ENCODE measurements at places on chromosomes 2 and 18.

- DNase-seq, result peak; percentile 68
Observed at GRCh38 chr18:7452331-7452730, 114.8 kb upstream of the PTPRM start.

DNA sequence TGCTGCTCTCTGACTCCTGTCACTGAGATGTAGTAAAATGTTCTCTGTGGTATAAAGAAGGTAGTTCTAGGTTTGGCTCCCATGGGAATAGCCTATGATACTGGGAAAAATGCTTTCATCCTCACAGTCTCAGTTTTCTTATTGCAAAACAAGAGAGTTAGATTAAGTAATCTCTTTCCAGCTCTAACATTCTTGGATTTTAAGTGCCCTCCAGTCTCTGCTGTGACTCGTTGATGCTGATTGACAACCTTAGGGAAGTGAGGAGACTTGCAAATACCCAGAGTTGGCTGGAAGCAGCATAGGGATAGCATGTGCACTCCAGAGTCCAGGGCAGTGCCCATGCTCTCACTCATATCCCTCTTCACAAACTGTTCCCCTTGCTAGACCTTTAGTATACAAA is 534.9 kb downstream of the SLC4A3 start:
- no peak for DNase-seq

DNA sequence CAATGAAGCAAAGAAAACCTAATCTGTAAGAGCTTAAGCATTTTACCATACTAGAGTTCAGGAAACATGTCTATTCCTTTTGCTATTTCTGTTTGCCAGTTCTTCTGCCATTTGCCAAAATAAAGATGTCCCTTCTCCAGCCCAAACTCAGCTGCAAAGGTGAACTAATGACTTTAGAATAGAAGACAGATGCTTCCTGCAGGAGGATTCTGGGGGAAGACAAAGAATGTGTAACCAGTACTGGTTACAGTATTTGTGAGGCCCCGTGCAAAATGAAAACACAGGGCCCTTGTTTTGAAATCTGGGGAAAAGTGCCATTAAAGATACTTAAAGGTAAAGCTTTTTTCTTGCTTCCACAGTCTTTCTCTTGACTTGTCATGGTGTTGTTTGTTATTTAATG is 34.3 kb upstream of the MTX2 start:
- DNase-seq, result no peak

- DNase-seq, result no peak
Observed at GRCh38 chr2:133977405-133977804, 276.5 kb upstream of the MGAT5 start.

DNA sequence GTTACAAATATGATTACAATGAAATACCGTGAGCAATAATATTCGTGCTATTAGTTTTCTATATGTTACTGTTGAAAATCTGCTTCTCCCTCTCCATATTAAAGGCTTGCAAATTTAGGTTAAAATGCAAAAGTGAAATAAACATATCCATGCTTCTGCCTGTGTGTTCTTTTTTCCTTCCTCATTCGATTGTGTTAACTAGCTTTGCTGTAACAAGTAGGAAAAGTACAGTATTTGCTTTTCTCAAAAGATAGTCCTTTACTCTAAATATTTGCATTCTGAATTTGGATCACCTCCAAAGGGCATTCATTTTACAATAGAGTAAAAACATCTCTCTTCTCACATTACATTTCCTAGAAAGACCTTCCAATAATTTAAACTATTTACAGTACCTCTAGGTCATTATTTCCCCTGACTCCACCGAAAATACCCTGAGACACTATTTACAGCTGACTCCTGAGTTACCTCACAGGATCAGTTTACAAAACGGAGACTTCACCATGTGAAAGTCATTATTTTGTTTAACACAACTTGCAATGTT is 835.0 kb upstream of the FANCL start:
- DNase-seq, result no peak

GRCh38 chr2:187390891-187391290 is 57.2 kb downstream of the CALCRL start:
- DNase-seq, result no peak

DNA sequence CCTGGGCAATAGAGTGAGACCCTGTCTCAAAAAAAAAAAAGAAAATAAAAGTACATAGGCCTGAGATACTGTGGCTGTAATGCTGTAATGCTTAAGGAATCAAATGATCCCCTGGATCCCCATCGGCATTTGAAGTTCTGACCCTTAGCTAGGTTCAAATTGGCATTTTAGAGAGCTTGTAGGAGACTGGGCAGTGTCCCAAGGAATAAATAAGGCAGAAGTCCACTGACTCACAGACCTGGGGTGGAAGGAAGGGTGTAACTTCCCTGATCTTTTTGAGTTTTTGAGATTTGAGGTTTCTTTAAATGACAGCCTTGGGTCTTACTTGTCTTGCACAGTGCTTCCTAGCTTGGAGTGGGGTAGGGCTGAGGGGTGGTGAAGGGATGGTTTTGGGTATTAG is 553.7 kb downstream of the SLC4A3 start:
- DNase-seq, result no peak

GRCh38 chr2:68190991-68191731 is 33.5 kb downstream of the PNO1 start:
- no peak for DNase-seq

GRCh38 chr18:69787825-69788547 is 159.7 kb downstream of the CD226 start:
- no peak for DNase-seq

- peak; percentile 55 for DNase-seq
Observed at GRCh38 chr2:174336501-174337336, 2.0 kb downstream of the SP9 start.

DNA sequence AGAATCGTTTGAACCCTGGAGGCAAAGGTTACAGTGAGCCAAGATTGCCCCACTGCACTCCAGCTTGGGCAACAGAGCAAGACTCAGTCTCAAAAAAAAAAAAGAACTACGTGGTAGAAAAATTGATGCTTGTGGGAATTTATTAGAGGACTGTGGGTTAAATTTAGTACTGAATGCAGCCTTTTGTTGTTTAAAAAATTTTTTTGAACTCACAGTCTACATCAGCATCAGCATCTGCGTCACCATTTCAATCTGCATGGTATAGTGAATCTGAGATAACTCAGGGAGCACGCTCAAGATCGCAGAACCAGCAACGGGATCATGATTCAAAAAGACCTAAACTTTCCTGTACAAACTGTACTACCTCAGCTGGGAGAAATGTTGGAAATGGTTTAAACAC is 30.5 kb downstream of the MARCHF7 start:
- DNase-seq, result no peak

DNA sequence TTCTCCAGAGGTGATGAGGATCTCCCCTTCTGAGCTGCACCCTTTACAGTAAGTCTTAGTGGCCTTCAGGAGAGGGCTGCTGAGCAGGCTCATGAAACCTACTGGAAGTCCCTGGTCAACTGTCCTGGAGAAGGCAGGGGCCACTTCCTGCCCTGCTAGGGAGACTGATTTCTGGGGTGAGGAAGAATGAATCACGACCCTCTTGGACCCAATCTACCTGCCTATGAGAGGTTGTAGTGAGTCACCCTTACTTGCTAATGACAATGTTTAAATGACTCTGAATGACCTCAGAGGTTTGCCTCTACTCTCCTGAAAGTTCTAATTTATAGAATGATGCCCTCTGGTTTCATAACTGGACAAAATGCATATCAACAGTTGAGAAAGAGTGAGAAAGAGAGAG is 79.4 kb upstream of the FAM136A start:
- DNase-seq, result no peak

GRCh38 chr2:195575016-195575415 is 82.0 kb upstream of the SLC39A10 start:
- no peak for DNase-seq

- DNase-seq, result peak; percentile 35
Observed at GRCh38 chr2:152222975-152223637, 47.5 kb upstream of the STAM2 start.

DNA sequence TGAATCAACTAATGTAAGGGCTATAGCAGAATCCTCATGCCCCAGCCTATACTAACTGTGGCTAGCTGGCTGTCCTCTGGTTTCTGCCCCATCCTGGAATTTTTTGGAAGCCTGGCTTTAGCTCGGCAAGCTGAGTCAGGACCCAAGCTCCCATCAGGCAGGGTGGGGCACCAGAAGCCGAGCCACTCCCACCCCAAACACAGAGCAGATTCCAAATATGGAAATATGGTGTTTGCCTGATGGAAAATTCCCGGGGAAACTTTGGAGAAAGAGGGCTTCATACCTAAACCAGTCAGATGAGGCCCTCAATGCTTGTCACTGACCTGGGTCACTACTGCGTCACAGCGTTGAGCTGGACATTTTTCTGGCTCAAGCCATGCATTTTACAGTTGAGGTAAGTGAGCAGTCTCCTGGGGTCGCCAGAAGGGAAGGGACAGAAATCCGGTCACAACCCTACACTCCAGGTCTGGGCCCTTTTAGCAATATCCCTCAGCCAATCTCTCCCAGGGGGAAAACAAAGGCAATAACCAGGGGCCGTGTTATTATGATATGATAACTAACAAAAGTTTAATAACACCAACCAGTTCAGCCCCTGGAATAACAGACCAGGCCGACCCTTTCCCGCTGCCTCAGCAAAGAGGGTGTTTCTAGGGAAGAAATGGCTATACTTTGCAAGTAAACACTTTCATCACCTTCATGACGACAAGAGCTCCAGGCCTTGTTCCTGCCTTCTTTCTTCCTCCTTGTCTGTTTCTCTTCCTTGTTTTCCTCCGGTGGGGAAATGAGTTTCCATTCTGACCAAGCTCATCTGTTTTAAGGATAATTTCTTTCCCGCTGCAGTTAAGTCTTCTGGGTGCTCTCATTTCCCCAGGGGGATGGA is 37.7 kb downstream of the PSD4 start:
- no peak for DNase-seq

DNA sequence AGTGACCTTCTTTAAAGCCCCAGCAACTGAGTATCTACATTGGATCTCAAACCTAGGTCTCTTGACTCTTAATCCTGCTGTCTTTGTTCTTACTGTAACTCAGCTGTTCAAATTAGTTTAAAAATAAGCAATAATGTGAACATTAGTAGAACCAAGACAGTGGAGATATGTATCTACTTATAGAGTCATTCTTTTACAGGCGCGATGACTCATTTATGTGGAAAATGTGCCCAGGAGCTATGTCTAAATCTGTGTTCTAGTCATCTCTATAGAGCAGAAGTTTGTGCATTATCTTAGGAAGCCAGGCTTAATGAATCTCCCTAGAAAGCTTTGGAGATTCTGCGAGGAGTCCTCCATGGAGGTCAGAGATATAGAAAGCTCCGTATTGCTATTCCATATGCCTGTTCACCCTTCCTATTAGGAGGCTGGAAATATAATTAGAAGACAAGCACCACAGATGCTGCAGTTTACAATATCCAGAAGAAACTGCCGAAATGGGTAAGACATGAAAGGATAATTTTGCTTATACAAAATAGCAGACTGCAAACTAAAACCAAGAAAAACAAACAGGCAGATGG is 211.6 kb downstream of the TRIB2 start:
- no peak for DNase-seq

GRCh38 chr2:204860274-204860673 is 315.0 kb downstream of the PARD3B start:
- DNase-seq, result no peak

DNA sequence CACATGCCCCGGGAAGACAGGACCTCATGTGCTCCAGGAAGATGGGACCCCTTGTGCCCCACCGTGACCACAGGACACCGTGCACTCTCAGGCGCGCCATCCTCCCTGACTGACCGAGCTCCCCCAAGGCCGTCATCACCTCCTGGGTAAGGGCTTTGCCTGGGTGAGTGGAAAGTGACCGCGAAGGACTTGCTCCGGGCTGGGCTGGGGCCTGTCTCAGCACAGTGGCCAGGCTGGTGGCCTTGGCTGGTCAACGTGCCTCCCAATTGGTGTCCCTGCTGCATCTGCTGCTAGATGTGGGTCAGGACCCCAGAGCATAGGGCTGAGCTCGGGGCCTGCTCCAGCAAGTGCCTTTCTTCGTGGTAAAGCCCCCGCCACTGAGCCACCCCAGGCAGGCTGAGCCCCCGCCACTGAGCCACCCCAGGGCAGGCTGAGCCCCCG is 69.7 kb upstream of the CTDP1 start:
- no peak for DNase-seq

GRCh38 chr2:240358821-240359397 is 76.6 kb upstream of the GPC1 start:
- no peak for DNase-seq

GRCh38 chr2:202186641-202187202 is 51.7 kb downstream of the SUMO1 start:
- no peak for DNase-seq

DNA sequence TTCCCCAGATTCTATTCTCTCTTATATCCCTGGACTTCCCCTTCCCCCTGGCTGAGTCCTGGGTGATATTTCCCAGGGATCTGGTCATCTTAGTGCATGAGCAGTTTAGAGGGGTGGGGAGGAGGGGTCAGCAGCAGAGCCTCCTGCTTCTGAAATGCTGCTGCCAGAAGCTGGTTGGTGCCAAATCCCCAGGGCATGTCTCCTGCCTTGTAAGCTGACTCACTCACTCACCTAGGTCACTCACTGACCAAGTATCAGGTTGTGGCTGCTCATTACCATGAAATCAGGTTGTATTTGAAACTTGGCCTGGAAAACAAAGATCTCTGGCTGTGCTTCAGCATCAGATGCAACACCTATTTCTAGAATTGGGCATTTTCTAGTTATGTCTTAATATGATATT is 14.3 kb downstream of the GPR39 start:
- DNase-seq, result no peak

- no peak for DNase-seq
Observed at GRCh38 chr18:12772111-12772510, 69.3 kb downstream of the PSMG2 start.

DNA sequence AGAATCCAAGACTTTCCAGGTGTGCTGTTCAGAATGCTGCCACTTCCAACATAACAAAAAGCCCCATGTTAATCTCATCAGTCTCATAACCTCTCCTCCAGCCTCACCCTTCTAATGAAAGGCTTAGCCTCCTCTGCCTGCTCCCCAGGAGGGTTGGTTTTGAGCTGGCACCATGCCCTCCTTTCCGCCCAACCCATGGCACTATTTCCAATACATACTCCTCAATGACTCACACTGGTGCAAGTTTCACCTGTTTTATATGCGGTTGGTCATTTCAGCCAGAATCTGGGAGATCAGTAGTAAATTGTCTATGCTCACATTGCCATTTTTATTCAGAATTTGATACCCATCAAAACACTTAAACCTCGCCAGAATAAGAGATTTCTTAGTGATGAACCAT is 157.6 kb upstream of the NRP2 start:
- DNase-seq, result no peak

GRCh38 chr2:226971770-226972169 is 135.9 kb downstream of the RHBDD1 start:
- DNase-seq, result no peak

Data from HEK293T (cell line).